NCI-H345 (cell line): ENCODE measurements at places on chromosomes 16 and 17.

- DNase-seq, result no peak
Observed at GRCh38 chr16:74094962-74095361, 201.7 kb upstream of the PSMD7 start.

- DNase-seq, result peak; percentile 83
Observed at GRCh38 chr17:68509141-68510057, 2.8 kb upstream of the PRKAR1A start.

DNA sequence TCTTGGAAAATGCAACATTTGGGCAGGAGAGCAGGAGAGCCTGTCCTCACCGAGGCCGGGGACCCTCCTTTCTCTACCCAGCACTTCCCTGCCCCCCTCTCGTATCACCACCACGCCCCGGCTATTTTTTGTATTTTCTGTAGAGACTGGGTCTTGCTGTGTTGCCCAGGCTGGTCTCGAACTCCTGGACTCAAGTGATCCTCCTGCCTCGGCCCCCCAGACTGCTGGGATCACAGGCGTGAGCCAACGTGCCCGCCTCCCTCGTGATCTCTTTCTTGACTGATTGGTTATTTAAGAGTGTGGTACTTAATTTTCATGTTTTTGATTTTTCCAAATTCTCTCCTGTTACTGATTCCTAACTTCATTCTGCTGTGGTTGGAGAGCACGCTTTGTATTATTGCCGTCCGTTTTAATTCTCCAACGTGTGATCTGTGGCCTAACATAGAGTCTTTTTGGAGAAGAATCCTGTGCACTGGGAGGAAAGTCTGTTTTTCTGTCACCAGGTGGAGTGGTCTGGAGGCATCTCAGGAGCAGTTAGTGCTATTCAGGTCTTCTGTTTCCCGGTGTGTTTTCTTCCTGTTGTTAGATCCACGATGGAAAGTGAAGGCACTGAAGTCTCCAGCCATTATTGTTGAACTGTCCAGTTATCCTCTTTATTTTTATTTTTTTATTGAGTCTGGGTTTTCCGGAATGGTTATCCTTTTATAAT, 40.4 kb downstream of the ZNF778 start:
- no peak for DNase-seq

DNA sequence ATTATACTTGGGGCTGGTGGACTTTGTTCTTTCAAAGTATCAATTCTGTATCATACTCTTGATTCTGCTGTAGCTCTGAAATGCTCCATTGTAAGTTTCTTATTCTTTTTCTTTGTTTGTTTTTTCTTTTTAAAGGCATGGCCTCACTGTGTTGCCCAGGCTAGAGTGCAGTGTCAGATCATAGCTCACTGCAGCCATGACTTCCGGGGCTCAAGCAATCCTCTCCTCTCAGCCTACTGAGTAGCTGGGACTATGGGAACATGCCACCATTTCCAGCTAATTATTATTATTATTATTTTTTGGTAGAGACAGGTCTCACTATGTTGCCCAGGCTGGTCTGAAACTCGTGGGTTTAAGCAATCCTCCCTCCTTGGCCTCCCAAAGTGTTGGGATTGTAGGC, 38.9 kb upstream of the METTL9 start:
- no peak for DNase-seq

DNA sequence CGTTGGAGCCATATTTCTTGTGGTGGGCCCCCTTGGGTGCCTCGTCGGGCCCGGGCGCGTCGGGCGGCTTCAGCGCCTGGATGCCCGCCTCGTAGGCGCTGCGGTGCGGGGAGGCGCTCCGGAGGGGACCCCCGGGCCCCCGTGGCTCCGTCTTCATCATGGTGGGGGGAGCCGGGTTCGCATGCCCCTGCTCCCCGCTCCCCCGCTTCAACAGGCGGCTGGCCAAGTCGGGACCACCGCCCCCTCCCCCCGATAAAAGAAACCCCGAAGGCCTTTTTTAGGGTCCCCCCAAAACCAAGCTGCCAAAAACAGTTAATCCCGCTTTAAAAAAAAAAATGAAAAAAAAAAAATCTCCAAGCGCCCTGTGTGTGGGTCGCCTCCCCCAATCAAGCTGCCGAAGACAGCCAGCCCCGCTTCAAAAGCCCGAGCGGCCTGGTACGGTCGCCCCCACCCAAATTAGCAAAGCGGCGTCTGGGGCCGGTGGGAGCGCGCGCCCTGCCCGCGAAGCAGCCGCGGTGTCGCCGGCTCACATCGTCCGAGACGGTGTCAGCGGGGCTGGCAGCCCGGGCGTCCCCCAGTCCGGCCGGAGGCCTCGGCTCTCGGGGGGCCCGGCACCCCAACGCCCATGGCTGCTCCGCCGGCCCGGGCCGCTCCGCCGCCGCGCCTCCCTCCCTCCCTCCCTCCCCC, at the start of gene PPP1R9B:
Gene PPP1R9B, minus strand, starts transcription at position 324 of the 687 bp plus-strand sequence. Its CDS starts 164 bp downstream, at position 160.
- DNase-seq, result no peak

GRCh38 chr16:53515811-53516210, 12.8 kb upstream of the AKTIP start:
- no peak for DNase-seq

DNA sequence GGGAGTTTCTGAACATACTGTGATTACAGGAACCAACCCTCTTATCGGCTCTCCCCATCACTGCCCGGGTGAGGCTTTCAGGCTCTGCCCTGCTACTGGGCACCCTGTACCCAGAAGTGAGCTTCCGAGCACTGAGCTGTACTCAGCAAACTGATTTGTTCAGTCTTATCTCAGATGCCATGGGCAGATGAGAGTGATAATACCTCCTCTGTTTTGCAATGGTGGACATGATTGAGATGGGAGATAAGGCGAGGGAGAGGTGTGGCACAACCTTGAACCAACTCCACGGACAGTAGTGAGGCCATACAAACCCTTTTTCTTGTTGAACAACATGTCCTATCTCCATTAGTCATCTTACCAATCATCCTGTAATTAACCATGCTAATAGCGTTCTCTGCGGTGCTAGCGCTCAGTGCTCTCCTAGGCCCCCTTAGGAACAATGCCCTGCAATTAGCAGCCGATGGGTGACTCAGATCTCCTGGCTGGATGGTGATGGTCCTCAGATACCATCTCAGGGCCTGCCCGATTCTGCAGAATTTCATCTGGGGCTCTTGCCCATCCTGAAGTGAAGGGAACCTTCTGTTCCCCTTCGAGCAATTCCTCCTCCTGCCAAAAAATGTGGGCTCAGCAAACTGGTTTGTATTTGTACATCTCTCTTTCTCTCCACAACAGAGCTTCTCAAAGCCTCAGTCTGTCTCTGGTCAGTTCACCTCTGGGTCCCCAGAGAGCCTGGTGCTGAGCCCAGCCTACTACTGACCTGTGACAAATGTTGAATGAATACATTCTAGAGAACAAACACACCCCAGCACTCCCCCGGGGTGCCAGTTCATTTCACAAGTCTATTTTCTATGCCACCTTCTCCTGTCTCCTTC, 139.3 kb upstream of the IRX3 start:
- no peak for DNase-seq
